T-helper 17 cell (primary cell): ENCODE measurements at places on chromosomes 16 and 17.

- DNase-seq: no peak
These were observed 156.4 kb upstream of the ANKFN1 start for GRCh38 chr17:55996826-55997225.

DNA sequence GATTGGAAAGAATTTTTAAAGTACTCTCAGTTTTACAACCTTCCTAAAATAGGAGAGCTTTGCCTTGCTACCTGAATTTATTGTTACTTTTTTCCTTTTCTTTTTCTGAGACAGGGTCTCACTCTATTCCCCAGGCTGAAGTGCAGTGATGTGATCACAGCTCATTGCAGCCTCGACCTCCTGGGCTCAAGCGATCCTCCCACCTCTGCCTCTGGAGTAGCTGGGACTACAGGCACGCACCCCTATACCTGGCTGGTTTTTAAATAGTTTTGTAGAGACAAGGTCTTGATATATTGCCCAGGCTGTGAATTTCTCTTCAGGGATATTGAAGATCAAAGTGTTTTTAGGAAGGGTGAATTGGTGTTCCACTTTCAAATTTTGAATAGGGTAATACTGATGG, 3.8 kb downstream of the MPV17L start:
- no peak for DNase-seq

- DNase-seq: no peak
These were observed 134.1 kb downstream of the CA10 start for GRCh38 chr17:52024300-52024870.

DNA sequence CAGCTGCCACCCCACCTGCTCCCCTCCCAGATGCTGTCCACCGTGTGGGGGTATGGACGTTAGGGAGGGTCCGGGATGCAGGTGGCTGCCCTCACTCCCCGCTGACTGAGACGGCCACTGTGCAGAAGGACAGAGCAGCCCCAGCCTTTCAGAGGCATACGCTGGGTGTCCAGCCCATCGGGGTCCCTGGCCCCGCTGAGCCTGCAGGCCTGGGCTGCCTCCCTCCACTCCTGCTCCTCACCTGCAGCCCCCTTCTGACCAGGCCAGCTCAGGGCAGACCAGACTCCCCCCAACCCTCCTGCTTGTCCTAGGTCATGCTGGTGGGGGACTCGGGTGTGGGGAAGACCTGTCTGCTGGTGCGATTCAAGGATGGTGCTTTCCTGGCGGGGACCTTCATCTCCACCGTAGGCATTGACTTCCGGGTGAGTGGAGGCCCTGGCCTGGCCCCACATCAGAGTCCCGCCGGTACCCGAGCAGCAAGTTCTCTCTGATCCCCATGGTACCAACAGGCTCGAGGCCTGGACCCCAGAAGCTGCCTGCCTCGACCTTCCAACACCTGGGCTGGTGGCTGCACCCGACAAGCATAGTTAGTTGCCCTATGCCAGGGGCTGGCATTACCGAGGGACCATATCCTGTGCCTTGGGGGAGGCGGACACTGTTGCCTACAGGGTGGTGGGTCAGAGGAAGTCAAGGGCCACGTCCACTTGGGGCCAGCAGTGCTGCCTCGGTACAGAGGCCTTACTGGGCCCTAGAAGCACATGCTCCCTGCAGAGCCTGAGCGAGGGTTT, 1.4 kb downstream of the RAB26 start:
- no peak for DNase-seq

GRCh38 chr17:73343168-73343634, 31.4 kb upstream of the CDC42EP4 start:
- DNase-seq: no peak

- no peak for DNase-seq
These were observed 13.8 kb upstream of the HAP1 start for GRCh38 chr17:41748275-41748674.
